ENCODE measurements at places on chromosomes 6 and 20.

DNA sequence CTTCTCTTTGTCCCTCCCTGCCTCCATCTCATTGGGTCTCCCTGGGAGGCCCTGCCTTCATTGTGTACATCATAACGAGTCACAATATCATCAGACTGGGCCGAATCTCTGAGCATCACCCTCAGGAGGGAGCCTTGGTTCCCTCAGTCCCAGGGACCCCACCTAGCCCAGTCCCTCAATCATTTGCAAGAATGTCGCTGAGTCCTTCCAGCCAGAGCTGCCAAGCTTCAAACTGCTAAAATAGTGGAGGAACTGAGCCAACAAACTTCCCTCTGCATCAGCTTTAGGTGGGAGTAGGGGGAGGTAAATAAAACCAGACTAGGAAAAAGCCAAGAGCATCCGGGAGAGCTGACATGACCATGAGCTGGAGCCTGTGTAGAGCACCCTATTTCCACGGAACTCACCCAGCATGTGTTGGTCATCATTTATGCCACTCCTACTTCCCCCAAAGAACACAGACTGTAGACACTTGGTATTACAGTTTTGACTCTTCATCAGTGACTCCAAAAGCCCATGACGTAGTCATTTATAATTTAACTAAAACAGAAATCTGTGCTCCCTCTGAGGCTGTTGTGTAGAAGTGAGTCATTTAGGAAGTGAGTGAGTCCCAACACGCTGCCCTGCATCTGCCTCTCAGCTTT, 28.8 kb upstream of the IL17A start:
- no peak for DNase-seq

DNA sequence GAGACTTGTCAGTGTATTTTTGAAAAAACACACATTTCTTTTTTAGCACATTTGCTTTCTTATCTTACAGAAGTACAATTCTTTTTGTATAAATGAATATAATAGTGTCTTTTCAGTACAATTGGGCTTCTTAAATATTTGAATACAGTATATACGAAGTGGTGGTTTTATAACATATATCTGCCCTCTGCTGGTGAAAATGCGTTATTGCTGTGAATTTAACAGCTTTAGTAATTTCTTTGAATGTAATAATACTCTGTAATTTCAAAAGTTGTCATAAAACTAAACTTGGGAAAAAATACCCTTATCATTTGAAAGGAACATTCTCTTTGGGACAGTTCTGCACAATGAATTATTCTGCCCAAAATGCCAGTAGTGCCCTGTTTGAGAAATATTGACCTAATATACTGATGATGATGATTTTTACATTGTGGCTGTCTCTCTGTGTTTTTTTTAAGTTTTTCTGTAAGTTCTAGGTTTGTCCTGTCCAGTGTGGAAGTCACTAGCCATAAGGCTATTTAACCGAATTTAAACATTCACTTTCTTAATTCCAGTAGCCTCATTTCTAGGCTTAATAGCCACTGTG, 19.0 kb downstream of the SMAP1 start:
- no peak for DNase-seq

DNA sequence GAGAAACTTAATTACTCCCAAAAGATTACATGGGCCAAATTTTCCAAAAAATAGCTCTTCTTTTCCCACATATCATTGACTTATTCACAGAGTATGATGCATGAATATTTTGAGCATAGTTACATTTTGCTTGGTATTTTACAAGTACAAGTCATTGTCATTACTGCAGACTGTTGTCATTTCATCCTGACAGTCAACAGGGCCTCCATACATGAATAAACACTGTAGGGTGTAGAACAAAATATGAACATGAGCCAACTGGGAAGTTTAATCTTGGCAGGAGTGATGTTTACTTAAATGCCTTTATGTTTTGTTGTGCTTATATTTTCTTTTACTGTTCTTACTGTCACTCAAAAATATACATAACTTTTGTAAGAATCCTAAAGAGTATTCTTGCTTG, 340.7 kb downstream of the ADGRB3 start:
- no peak for DNase-seq

GRCh38 chr6:95489185-95489863, 88.0 kb upstream of the MANEA start:
- no peak for DNase-seq

DNA sequence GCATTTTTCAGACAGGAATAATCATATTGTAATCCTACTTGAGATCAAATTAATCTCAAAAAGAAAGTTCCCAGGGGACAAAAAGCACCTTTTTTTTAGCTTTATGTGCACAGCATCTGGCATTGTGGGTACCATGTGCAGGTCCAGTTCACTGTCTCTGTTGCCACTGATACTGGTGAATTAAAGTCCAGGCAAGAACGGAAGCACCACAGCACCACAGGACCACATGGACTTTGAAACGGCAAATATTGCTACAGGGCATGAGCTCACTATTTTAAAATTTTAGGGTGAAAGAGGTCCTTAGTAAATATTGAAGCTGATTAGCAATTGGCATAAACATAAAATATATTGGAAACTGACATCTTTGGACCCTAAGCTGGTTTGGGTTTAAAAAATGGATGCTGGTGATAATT, 709.0 kb downstream of the EPM2A start:
- no peak for DNase-seq

DNA sequence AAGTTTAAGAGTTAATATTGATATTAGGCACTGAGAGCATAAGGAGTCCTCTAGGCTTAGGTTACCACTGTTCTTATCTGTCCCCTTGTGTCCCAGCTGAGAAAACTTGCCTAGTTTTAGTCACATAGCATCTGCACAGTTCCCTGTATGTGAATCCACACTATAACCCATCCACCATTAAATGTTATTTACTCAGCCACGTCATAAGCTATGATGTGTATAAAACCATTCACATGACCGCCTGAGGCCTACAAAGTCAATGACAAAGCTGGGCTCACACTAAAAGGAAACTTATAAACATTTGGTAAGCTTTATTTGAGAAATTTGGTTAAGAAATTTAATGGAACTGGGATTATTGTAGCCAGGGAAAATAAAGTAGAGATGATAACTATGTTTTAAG, 59.2 kb upstream of the TFAP2D start:
- DNase-seq = no peak

DNA sequence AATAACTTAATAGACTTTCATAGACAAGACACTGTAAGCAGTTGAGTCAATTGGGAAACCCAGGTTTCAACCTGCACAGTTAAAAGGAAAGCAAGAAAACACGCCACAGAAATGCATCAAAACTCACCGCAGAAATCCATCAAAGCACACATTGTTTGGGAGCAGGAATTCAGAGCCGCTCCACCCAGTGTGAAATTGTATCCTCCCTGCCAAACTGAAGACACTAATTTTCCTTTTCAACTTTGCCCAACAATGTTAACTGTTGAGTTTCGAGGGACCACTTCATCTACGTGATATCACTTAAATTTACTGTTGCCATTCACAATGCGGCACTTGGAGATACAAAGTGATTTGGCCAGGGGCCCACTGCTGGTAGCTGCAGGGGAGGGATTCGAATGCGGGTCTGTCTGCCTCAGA, 92.7 kb downstream of the DACT2 start:
- no peak for DNase-seq

DNA sequence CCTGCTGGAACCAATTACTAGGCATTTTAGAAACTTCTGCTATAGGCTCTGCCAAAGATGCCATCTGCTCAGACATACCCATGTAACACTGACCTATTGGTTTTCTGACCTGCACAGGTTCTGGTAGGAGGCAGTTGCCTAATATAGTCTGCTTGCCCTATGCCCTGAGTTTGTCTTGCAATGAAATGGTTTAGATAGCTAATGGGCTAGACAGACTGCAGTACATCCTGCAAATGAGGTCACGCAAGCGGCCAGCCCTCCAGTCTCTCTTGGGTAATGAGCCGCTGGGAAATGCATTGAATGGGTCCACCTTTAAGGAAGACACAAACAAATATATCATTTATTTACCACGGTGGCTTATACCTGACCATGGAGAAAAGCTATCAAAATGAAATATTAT, 90.6 kb upstream of the B3GAT2 start:
- no peak for DNase-seq

- no peak for DNase-seq
These were observed 5.3 kb upstream of the AKAP7 start for GRCh38 chr6:131129689-131130553.

- DNase-seq = no peak
These were observed 114.6 kb upstream of the TCF21 start for GRCh38 chr6:133774356-133774755.

GRCh38 chr20:52340036-52340634, 148.6 kb upstream of the ZFP64 start:
- DNase-seq = no peak

- DNase-seq = no peak
These were observed 14.3 kb downstream of the THEMIS start for GRCh38 chr6:127886603-127887002.

GRCh38 chr6:70371454-70372105, 41.7 kb upstream of the FAM135A start:
- DNase-seq = no peak

Data from cortex of kidney (tissue), 1 donor.